DMS79 (cell line): ENCODE measurements at places on chromosomes 1 and 21.
A peak's percentile ranks its signal among the peaks of the same experiment; 100 is the strongest.

- DNase-seq, result no peak
Measured at GRCh38 chr21:45945066-45945867, 36.3 kb upstream of the COL6A1 start.

DNA sequence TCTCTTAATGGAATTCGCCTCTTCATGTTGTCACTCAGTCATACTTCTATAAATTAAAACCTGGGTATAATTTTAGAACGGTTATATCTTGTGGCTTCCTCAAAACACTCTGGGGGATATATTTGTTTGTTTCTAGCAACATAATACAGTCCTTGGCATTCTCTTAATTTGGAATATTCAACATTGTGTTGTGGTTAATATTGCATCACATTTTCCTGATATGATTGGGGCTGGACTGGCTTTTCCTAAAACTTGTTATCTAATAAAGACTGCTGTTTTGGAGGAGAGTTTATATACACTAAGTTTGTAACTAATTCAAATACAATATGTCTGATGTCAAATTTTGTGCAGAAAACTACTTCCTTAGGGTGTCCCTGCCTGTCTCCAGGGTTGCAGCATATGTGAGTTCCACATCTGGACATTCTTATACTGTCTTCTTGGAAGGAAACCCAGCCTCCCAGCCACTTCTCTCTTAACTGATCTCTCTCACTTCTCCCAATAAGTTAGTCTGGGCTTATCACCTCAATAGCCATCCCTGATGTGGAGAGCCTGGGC lies 892.6 kb downstream of the MRPL39 start:
- no peak for DNase-seq

DNA sequence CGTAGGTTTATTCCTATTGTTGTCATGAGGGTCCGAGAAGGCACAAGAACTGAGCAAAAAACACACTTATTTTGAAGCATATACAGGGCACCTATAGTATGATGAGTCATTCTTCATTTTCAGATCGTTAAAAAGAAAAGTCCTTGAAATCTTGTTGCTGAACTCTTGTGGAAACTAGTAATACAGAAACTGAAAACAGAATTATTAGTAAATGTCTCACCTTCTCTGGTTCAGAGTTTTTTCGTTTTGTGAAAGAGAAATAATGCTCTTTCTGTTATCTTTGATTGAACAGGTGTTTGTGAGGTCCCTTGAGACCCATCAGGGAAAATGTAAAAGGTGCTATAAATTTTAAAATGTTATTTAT lies 102.0 kb upstream of the COA6 start:
- DNase-seq, result no peak

DNA sequence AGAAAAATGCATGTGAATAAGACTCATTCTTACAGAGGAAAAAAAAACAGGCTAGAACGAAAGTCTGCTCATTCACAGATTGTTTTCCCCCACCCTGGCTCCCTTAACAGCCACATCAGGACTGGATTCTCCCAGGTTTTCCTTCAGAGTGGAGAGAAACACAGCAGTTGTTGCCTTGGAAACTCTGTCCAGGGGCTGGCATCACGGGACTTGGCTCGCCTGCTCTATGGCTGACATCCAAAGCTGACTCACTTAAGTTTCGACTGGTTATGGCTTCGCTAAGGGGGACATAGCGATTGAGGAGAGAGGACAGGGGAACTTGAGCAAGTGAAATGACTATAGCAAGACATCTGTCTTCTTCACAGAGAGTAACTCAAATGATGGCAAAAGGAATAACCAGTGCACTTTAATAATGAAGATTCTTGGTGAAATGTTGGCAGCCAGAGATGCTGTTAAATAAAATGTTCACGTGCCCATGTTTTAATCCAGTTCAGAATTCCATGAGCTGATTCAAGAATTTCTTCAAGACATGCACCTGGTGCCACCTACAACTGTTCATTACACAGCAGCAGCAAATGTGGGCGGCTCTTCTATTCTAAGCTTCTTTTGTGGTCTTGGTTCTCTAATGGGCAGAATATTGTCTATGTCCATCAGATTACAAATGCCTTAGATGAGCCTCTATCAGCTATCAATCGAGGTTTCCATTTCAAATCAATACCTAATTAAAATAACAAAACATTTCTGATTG lies 21.8 kb downstream of the MIS18A start:
- peak; percentile 88 for DNase-seq

- no peak for DNase-seq
Measured at GRCh38 chr1:119974013-119974412, 77.7 kb upstream of the ADAM30 start.

DNA sequence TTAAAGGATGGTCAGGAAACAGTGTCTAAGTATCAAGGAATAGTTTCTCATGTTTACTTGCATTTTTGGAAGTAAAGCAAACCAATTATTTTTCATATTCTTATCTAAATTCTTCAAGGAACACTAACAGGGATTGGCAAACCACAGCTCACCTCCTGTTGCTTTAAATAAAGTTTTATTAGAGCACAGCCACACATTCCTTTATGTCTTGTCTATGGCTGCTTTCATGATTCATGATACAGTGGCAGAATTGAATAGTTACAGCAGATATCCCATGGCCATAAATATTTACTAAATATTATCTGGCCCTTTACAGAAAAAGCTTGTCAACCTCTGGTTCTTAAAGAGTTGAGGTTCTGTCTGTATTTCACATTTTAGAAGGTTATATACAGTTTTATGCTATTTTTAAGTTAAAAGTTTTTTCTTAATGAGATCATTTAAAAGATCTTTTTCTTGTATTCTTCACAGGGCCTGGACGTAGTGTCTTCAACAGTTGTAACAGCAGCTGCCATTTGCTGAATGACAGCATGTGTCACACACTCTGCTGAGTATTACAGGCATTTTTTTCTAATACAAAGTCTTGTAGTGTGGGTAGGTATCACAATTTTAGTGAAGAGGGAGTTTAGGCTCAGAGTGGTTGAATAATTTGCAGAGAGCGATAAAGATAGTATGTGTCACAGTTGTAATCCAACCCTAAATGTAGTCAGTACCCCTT lies 2.6 kb downstream of the ZNF691 start:
- DNase-seq, result no peak

DNA sequence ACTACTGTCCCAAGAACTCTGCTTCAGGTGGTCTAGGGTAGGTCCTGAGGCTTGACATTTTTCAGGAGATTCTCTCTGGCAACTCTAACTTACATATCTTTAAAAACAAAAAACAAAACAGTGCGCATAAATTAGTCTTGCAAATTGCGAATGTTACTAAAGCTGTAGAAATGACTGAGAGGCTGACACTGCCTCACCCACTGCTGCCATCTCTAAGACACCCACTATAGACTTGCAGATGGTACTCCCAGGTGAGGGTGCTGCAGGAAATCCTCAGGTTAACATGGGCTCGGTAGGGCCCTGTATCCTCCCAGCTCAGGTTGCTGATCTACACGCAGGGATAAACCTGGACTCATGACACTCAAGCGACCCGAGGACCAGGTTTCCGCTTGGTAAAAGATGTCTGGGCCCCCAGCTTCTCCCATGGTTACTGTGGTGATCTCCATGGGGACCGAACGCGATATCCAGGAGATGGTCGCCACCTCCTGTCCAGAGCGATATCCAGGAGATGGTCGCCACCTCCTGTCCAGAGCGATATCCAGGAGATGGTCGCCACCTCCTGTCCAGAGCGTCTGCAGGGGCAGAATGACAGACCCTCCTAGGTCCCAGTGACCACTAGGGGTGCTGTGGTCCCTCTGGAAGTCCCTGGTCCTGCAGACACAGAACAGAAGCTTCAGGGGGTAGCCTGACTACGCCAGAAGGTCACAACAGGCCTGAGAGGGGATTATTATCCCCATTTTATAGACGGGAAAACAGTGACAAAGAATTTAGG lies 16.2 kb upstream of the LY9 start:
- no peak for DNase-seq

GRCh38 chr1:118117521-118117920 lies 67.5 kb downstream of the SPAG17 start:
- DNase-seq, result no peak

GRCh38 chr1:221708076-221708571 lies 33.8 kb downstream of the DUSP10 start:
- DNase-seq, result no peak

GRCh38 chr1:65265651-65266351 lies 43.5 kb upstream of the DNAJC6 start:
- DNase-seq, result peak; percentile 35

GRCh38 chr1:202203238-202204039 lies 9.8 kb downstream of the LGR6 start:
- DNase-seq, result no peak

GRCh38 chr1:173347282-173347818 lies 129.8 kb upstream of the PRDX6 start:
- DNase-seq, result no peak

DNA sequence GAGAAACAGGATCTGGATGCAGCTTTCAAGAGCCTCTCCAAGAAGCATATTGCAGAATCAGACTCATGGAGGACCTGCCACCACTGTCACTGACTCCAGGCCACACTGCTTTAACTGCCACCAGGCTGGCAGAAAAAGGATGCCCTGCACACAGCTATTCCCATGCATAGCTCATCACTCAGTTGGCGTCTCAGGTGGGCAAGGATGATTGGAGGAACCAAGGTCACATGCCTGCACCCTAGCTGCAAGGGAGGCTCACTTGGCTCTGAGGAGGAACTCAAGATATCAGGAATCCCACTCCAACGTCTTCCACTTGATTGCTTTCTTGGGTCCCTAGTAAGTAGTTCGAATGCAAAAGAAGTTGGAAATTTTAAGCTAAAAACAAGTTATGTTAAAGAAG lies 19.6 kb upstream of the SPOCD1 start:
- DNase-seq, result no peak

GRCh38 chr1:113605146-113605545 lies 154.1 kb downstream of the PHTF1 start:
- no peak for DNase-seq

- DNase-seq, result no peak
Measured at GRCh38 chr1:117312453-117313138, 54.7 kb upstream of the MAN1A2 start.

DNA sequence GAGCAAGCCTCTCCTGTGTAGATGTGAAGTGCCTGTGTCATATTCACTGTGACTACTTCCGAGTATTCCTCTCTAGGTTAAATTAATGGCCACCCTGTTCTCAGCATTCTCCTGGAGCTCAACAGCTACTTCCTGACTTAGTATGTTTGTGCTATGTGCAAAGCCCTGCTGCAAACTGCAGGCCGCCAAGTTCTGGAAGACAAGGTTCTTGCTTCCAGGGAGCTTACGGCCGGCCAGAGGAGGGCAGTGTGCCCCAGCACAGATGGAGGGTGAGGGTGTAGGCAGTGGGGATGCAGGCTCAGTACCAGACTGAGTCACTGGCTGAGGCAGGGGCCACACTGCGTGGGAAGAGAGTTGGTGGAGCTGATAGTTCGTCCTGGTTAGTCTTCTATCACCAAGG lies 43.2 kb downstream of the ELK4 start:
- DNase-seq, result peak; percentile 34

DNA sequence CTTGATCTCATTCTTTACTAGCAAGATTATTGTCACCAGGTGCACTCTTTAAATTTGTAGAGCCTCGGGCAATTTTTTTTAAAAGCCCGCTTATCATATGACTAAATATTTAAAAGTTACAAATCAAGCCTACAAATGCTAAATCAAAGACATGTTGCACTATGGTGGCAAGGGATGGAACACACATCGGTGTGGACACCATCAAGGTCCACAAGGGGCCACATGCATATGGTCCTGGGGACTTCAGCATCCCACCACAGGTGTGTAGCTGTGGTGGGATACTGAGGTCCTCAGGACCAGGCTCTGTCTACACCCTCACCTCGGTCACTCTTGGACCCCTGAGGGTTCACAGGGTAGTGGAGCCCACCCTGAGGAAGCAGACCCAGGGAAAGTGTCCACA lies 45.8 kb downstream of the FAM78B start:
- no peak for DNase-seq

DNA sequence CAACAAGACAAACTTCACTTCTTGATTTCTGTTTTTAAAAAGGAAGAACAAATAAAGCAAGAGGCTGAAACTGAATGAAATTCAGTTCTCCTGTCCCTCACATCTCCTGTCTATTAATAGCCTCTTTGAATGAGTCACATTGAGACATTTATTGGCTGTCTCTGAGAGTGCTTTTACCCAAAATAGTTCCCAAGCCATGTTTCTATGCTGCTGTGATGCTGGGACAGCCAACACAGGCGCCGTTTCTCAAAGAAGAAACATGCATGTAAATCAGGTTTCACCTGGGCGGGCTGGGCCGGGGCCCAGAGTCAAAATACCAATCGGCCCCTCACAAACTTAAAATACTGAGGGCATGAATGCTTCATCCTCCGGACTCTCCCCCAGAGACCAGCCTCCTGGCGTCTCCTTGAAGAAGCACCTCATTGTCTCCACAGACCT lies 105.2 kb downstream of the EDEM3 start:
- DNase-seq, result no peak

DNA sequence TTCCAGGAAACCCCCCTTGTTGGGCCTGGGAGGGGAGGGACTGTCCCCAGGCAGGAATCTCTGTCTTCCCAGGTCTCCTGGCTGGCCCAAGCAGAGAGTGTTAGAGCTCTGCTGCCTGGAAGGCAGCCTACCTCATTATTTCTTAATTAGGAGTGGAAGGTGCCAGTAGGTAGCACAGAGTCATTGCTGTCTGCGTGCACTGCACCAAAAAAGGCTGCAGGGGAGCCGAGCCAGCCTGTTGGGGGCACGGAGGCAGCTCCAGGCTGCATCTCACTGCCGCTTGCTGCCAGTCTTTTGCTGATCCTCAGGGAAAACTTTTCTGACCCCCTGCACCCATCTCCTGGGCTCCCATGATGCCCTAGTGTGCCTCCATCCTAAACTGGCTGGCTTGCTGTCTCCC lies 58.1 kb downstream of the LRRN2 start:
- no peak for DNase-seq

DNA sequence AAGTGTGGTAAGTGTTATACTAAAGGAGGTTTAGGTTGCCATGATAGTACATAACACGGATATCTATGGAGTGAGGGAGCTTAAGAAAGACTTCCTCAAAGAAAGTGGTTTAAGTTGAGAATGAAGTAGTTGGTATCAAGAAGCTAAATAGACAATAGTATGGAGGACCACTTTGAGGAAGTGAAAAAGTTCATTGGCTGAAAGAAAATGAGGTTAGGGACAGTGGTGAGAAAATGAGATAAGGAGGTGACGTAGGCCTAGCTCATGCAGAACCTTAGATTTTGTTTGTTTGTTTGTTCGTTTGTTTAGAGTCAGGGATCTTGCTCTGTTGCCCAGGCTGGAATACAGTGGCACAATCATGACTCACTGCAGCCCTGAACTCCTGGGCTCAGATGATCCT lies 72.2 kb upstream of the PPIH start:
- no peak for DNase-seq

GRCh38 chr1:219236933-219237610 lies 63.4 kb downstream of the LYPLAL1 start:
- no peak for DNase-seq

- DNase-seq, result no peak
Measured at GRCh38 chr1:9910076-9910422, at the start of gene CTNNBIP1. TSS of gene CTNNBIP1 (minus strand) at chr1:9910269. CDS start at chr1:9872064, 38,205 bp downstream.
